Natural killer cell treated with Interleukin-12 subunit alpha and Interleukin-12 subunit beta and Interleukin-15 and Interleukin-18, amount 100 ng/mL, for 72 hours (primary cell): ENCODE measurements at places on chromosomes 11 and 22.

- DNase-seq = no peak
These were observed 15.2 kb downstream of the SERPINH1 start for GRCh38 chr11:75577207-75577606.

- DNase-seq = no peak
These were observed 47.0 kb upstream of the ALKBH3 start for GRCh38 chr11:43833657-43834073.

DNA sequence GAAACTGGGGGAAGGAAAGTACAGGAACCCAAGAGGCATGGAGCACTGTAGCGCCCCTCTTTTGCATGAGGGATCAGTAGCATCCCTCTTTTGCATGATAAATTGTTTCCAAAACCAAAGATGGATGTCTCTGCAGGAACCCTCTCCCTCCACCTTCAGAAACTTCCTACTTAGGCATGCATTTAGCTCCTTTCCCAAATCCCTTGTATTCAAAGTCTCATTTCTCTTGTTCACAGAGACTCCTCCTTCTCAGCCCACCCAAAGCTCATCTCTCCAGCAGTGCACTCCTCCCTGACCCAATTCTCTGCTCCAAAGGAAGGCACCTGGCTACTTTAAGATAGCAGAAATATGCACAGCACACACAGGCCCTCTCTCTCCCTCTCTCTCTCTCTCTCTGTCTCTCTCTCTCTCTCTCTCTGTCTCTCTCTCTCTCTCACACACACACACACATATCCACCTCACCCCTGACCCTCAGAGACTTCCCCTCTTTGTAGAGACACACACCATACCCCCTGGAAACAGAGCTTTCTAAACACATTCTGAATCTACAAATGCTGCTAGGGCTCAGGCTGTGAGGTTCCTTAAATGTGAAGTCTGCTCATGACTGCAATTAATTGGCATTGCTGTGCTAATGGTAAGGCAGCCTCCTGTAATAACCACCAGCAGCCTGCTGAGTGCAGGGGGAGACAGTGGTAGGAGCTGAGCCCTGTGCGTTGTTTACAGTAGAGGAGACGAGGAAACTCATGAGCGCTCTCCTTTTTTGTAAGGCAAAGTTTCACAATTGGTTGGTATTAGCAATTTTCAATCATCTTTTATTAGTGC is 519.6 kb downstream of the NTM start:
- no peak for DNase-seq

GRCh38 chr22:37996515-37997246 is 12.3 kb upstream of the SOX10 start:
- no peak for DNase-seq

DNA sequence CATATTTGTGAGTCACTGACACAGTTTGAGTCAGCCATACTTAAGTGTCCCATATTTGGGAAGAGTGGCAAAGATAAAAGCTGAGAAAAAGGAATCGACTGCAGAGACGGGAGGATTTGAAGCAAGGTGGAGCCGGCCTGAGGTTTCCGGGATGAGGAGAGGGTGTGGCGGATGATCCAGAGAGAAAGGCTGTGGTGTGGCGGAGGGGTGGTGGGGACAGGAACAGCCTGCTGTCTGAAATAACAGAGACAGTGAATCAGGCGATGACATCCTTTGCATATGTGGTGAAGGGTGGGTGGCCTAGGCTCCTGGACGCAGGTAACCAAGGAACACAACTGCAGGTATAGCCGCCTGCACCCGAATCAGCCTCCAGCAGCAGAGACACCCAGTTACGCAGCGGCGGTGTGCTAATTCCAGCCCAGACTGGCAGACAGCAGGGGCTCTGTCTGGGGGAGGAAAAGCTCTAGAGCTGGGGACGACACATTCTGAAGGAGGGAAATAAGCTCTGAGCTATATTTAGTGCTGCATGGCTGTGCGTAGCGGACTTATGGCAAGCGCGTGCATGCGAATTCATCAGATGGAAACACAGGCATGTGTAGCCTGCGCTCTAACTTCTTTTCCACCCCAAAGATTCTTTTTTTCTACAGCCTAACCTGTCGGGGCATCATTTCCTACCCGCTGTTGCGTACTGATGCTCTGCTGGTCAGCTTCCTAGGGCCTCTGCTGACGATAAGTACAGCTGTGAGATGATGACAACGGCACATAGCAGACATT is 62.7 kb upstream of the BARX2 start:
- no peak for DNase-seq

- no peak for DNase-seq
These were observed 590.4 kb downstream of the BRD1 start for GRCh38 chr22:49237279-49237678.
